ENCODE measurements at places on chromosomes 5 and 9. TPM values are rescaled to one million over a fixed set of nuclear protein-coding genes. Genes with fewer than 3 reads are reported as not detected.

Gene LURAP1L
- total RNA-seq, result not detected

Gene RPL12
- total RNA-seq, result 1,080 TPM

DNA sequence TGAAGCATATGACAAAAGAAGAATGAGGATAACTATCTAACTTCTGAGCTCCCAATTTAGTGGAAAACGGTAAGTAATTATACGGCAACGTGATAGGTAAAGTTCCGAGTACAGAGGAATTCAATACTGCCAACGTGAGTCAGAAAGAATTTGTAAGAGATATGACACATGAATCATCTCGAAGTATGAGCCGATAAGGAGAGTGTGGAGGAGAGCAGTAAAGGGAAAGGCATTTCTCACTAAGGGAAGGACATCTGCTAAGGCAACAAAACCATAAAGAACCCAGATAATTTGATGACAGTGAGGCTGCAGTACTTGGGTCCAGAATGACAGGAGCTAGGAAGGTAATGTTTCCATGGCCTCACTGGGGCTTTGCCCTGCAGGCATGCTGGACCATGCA lies 11.0 kb downstream of the MPDZ start:
- no peak overlapping the region for H3K4me3 ChIP-seq
- DNase-seq, result no peak

DNA sequence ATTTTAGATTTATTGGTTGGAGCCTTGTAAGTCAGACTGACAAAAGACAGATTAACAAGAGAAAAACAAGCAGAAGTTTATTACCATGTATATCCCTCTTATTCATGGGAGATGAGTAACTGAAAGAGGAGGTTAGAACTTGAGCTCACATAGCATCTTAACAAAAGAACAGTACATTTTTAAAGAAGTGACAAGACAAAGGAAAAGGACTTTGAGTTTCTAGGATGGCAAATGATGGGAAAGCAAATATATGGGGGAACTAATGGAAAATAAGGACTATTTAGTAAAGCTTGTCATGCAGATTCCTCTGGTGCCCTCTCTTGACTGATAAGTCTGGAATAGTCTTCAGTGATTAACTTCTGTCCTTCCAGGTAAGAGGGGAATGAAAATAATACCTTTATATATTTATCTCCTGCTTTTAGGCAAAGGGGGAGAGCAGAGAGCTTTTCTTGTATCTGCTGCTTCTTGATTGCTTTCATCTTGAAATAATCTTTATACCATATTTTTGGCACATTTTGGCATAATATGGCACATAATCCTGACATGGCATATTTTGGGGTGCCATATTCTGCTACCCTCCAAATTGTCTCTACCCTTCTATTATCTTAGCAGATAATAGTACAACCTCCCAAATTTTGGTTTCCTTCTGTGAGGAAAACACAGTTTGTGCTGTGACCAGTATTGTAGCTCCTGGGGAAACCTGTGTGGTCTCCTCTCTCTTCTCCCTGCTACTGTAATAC lies 206.8 kb downstream of the TMC1 start:
- no peaks in the 10 kb centered on the region for H3K36me3 ChIP-seq
- H3K4me3 ChIP-seq, result no peak overlapping the region
- H3K4me1 ChIP-seq, result no peaks in the 10 kb centered on the region
- DNase-seq, result no peak
- H3K27me3 ChIP-seq, result no peaks in the 10 kb centered on the region
- no peak overlapping the region for H3K27ac ChIP-seq

GRCh38 chr5:132998556-132998955 lies 27.8 kb downstream of the ZCCHC10 start:
- no peak overlapping the region for H3K27ac ChIP-seq
- no peak for DNase-seq
- H3K36me3 ChIP-seq, result no peaks in the 10 kb centered on the region
- no peaks in the 10 kb centered on the region for H3K4me1 ChIP-seq
- H3K4me3 ChIP-seq, result no peak overlapping the region

Gene PCSK5
- total RNA-seq, result 35.0 TPM

Gene RNF180
- not detected for total RNA-seq

Gene PTPDC1
- total RNA-seq, result 8.5 TPM

DNA sequence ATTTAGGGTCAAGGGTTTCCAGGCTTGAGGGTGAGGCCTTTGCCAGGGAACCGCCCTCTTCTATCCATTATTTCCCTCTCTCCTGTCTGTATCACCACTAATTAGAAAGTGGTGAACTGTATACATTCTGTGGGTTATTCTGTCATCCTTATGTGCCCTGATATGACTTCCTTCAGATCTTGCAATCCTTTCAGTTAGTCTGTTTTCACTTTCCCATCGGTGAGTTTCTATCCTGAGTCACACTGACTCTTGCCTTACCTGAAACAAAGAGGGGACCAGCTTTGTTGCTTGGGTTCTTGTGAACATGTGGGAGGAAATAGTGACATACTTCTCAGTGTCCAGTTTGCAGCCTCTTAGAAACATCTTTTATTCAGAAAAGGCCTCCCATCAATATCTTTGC lies 205.4 kb upstream of the GHR start:
- no peak overlapping the region for H3K27ac ChIP-seq
- no peak for DNase-seq
- H3K27me3 ChIP-seq, result no peaks in the 10 kb centered on the region
- H3K4me1 ChIP-seq, result no peaks in the 10 kb centered on the region
- no peaks in the 10 kb centered on the region for H3K36me3 ChIP-seq

DNA sequence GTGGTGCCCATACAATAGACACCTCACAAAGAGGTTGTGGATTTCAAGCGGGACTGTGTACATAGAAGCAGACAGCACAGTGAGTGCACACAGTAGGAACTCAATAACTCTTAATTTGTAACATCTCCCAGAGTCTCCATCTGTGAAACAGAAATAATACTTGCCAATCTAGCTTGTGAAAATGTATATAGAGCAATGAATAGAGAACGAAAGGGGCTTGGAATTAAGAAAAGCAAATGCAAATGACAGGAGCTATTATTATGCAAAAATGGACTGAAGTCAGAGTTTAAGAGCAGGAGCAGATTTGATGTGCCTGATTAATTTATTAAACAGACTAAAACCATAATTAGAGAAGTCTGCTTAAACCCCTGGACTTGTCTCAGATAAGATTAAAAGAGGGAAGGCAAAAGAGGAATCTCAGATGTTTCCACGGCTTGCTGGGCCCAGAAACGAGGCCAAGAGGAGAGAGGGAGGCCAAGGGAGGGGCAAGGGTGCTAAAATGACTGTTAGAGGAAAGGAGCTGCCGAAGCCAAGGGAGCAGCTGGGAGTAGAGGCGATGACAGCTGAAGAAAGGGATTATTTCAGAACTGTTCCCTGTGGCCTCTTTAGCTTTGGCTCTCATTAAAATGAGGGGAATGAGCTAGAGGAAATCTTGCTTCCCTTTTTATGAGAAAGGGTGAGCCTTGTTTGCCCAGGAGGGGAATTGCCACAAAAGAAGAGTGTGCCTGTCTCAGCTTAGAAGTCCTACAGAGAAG lies 72.1 kb downstream of the FEM1C start:
- H3K36me3 ChIP-seq, result no peaks in the 10 kb centered on the region
- no peaks in the 10 kb centered on the region for H3K27me3 ChIP-seq
- H3K27ac ChIP-seq, result no peak overlapping the region
- H3K4me3 ChIP-seq, result no peak overlapping the region
- no peak for DNase-seq
- no peaks in the 10 kb centered on the region for H3K4me1 ChIP-seq

Gene PSMB7
- total RNA-seq, result 63.2 TPM

Gene CSF1R
- total RNA-seq, result 0.36 TPM

Gene GSN
- total RNA-seq, result 7.8 TPM

DNA sequence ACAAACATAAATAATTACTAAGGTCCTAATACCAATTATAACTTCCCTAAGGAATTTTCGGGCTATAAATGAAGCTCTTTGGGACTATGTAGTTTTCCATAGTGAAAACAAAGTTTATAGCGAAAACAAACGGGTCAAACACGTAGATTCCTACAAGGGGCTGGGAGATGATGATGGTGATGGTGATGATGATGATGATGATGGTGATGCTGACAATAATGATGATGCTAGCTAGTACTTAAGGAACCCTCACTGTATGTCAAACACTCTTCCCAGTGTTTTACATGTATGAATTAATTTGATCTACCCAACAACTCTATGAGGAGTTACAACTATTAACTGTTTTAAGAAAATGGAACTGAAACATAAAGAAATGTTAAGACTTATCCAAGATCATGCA lies 63.7 kb upstream of the PIK3R1 start:
- H3K4me3 ChIP-seq, result no peak overlapping the region
- H3K36me3 ChIP-seq, result no peaks in the 10 kb centered on the region
- H3K27ac ChIP-seq, result no peak overlapping the region
- H3K27me3 ChIP-seq, result no peaks in the 10 kb centered on the region
- DNase-seq, result no peak

Measured in naive thymus-derived CD4-positive, alpha-beta T cell (primary cell).